Activated CD4-positive, alpha-beta T cell treated with anti-CD3 and anti-CD28 coated beads for 36 hours (primary cell): ENCODE measurements at places on chromosomes 4 and X. TPM values are rescaled to one million over a fixed set of nuclear protein-coding genes. Genes with fewer than 3 reads are reported as not detected.

GRCh38 chrX:72395237-72395636 is 89.5 kb upstream of the CITED1 start:
- no peak for DNase-seq

- DNase-seq: no peak
These were observed 823.8 kb downstream of the CCSER1 start for GRCh38 chr4:90951037-90951436.

DNA sequence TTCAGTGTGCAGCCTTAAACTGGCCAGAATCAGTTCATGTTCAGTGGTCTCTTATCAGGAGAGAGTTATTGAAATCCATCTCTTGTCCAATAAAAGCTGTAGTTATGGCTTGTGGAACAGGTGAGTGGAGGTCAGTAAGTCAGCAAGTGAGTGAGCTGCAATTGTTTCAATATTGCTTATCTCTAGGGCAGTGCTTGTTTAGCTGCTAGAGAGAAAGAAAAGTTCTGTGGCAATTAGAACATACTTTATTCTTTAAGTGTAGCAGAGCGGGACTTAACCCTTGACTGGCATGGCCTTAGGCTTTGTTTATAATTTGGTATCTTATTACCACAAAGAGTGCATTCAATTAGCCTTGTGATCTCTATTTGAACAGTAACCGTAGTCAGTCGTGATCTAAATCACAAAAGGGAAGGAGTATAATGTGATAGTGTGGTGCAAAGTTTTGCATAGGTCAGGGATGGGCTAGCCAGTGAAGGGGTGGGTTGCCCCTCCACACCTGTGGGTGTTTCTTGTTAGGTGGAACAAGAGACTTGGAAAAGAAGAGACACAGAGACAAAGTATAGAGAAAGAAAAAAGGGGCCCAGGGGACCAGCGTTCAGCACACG is 6.9 kb upstream of the ETDC start:
- DNase-seq: no peak

Gene CLGN
- total RNA-seq: 0.19 TPM

DNA sequence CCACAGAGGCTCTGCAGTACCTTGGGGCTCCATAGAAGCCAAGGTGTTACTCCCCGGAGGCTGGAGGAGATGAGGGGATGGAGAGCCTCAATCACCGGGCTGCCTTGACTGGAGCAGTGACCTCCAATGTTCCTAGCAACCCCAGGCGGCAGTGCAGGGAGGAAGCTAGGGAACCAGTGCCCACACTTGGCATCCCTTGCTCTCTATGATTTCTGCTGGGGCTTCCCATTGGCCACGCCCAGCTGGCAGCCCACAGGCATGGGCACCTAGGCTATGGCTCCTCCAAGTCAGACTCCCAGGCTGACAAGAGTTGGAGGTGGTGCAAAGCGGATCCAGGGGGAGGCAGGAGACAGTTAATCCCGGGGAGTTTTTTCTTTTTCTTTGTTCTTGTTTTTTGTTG is 229.7 kb downstream of the EVC2 start:
- DNase-seq: no peak

GRCh38 chr4:185099024-185099682 is 43.9 kb upstream of the SLC25A4 start:
- DNase-seq: no peak

- no peak for DNase-seq
These were observed 208.1 kb upstream of the IL1RAPL1 start for GRCh38 chrX:28379103-28379502.
